ENCODE measurements at places on chromosomes 4 and X. TPM values are rescaled to one million over a fixed set of nuclear protein-coding genes. Genes with fewer than 3 reads are reported as not detected.

Gene FAM149A
- total RNA-seq = 13.3 TPM

Gene IQCM
- not detected for total RNA-seq

Gene CLDN22
- total RNA-seq = not detected

Gene SLC4A4
- total RNA-seq = 18.8 TPM

Gene STAP1
- 3.4 TPM for total RNA-seq

Gene HADH
- total RNA-seq = 48.2 TPM

Gene SRPK3
- not detected for total RNA-seq

Gene CXCL3
- total RNA-seq = 12.1 TPM

Gene SSX7
- not detected for total RNA-seq

Gene EXOC1L
- total RNA-seq = not detected

Gene NDNF
- total RNA-seq = 108 TPM

Gene GPR143
- total RNA-seq = 0.47 TPM

Gene CDKL2
- 20.9 TPM for total RNA-seq

Gene CRMP1
- 6.2 TPM for total RNA-seq

Gene USP17L24
- not detected for total RNA-seq

DNA sequence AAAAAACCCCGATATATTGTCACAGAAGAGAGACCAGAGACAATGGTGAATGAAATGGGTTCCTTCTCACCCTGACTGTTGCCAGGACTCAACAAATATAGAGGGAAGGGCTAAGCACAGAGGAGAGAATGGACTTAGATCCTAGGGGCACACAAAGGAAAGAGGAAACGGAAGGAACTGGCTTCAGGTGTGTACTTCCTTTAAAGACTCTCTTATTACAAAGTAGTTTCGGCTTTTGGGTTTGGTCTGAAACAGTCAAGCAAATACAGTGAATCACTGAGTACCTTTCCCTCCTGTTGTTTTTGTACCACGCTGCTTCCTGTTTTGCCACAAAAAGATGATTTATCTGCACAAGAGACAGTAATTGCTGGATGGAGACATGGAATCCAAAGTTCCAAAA, 46.1 kb upstream of the S100G start:
- H3K36me3 ChIP-seq = no peaks in the 10 kb centered on the region
- no peaks in the 10 kb centered on the region for H3K4me1 ChIP-seq
- no peak overlapping the region for H3K4me3 ChIP-seq
- no peak overlapping the region for H3K27ac ChIP-seq
- no peak for DNase-seq

DNA sequence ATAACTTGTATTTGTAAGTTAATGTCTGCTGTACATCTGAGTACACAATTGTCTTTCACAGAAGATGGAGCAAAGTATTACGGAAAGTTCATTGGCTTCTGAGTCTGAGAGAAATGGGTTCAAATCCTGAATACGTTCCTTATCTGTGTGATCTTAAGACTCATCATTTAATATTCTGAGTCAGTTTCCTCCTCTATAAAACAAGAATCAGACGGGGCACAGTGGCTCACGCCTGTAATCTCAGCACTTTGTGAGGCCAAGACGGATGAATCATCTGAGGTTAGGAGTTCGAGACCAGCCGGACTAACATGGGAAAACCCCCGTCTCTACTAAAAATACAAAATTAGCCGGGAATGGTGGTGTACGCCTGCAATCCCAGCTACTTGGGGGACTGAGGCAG, 57.8 kb downstream of the APBB2 start:
- no peak overlapping the region for H3K4me3 ChIP-seq
- H3K36me3 ChIP-seq = no peaks in the 10 kb centered on the region
- H3K27me3 ChIP-seq = no peaks in the 10 kb centered on the region
- H3K27ac ChIP-seq = no peak overlapping the region
- DNase-seq = no peak
- H3K4me1 ChIP-seq = peaks cover 29% of the 10 kb centered on the region

- no peak for DNase-seq
- H3K36me3 ChIP-seq = no peaks in the 10 kb centered on the region
- H3K27me3 ChIP-seq = no peaks in the 10 kb centered on the region
Measured at GRCh38 chrX:125998432-125998831, 167.7 kb downstream of the DCAF12L2 start.

- H3K4me1 ChIP-seq = no peaks in the 10 kb centered on the region
- no peak for DNase-seq
- H3K36me3 ChIP-seq = no peaks in the 10 kb centered on the region
Measured at GRCh38 chrX:31331928-31332327, 260.1 kb upstream of the FTHL17 start.

DNA sequence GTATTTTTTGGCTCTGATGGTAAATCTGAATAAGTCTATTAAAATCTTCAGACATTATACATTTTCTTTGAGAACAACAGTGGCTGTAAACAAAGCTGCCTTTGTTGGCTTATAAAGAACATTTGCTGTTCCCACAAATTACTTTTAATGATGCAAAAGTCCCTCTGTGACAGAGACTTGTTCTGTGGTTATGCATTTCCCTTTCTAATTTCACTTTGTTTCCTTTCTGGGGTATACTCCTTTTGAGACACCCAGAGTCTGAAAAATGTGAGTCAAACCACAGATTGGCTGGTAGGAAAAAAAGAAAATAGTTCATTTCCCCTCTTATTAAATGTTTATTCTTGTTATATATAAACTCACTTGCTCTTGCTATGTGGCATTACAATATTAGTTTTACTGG, 402.4 kb downstream of the PACRGL start:
- H3K36me3 ChIP-seq = no peaks in the 10 kb centered on the region
- no peak for DNase-seq
- no peaks in the 10 kb centered on the region for H3K4me1 ChIP-seq

- no peak overlapping the region for H3K4me3 ChIP-seq
- H3K27me3 ChIP-seq = no peaks in the 10 kb centered on the region
- H3K4me1 ChIP-seq = peaks cover 8% of the 10 kb centered on the region
- no peak for DNase-seq
Measured at GRCh38 chr4:25310066-25310802, 2.3 kb upstream of the ZCCHC4 start.

- DNase-seq = no peak
- H3K36me3 ChIP-seq = no peaks in the 10 kb centered on the region
- H3K27ac ChIP-seq = no peak overlapping the region
- H3K4me1 ChIP-seq = no peaks in the 10 kb centered on the region
- no peaks in the 10 kb centered on the region for H3K27me3 ChIP-seq
Measured at GRCh38 chrX:30212172-30212571, 3.2 kb upstream of the MAGEB2 start.

DNA sequence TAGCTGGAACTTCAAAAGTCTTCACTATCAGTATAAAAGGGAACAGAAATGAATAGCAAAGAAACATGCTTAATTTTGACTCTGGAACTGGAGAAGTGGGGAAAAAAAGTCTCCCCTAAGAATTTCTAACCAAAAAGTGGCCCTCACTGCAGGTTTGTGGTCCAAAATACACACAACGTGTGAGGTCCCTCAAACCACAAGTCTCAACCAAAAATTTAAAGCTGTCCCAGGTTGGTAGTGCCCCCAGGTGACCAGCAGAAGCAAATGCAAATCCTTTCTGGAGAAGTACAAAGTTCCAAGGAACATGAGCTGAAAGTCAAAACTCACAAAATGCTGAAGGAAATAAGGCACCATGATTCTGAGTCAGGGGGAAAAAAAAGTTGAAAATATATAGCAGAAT, 23.6 kb upstream of the VAMP7 start:
- H3K4me1 ChIP-seq = no peaks in the 10 kb centered on the region
- no peaks in the 10 kb centered on the region for H3K27me3 ChIP-seq
- no peak for DNase-seq
- no peaks in the 10 kb centered on the region for H3K36me3 ChIP-seq
- H3K4me3 ChIP-seq = no peak overlapping the region
- H3K27ac ChIP-seq = no peak overlapping the region

DNA sequence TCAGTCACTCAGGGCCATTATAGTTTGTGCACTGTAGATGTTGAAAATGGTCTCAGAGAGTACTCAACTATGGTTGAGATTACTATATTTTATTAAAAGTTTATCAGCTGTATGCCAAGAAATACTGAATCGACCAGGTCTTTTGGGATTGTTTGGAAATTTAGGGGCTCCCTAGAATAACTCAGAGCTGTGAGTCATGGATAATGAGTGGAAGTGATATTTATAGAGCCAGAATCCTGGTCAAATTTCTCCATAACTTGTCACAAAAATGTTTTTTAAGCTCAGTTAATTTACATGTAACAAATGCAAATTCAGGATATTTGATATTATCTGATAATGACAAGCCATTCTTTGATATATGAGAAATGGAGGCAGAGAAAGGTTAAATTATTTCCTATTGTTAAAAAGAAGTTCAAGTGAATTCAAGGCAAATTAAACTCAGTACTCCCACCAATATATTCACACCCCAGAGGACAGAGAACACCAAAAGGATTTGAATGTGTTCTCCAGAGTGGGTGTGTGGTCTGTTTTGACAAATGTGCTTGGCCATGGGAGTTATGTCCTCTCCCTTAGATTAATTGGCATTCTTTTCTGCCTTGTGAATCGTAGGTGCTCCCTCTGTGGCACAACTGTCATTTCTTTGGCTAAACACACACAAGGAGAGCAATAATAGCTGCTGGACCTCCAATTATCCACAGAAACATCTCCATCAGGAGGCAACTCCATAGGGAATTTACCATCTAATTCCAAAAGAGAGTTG, 37.7 kb downstream of the ARHGAP24 start:
- no peak for DNase-seq
- H3K4me3 ChIP-seq = no peak overlapping the region
- H3K27ac ChIP-seq = no peak overlapping the region
- H3K4me1 ChIP-seq = peaks cover 8% of the 10 kb centered on the region

DNA sequence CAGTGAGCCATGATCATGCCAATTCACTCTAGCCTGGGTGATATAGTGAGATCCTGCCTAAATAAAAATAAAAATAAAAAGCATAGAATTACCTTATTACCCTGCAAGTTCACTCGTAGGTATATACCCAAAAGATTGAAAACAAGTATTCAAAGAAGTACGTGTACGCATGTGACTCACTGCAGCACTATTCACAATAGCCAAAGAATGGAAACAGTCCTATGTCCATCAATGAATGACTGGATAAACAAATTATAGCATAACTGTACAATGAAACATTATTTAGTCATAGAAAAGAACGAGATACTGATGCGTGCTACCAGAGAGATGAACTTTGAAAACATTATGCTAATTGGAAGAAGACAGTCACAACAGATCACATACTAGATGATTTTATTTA, 204.6 kb upstream of the DIAPH2 start:
- H3K4me3 ChIP-seq = no peak overlapping the region
- no peaks in the 10 kb centered on the region for H3K4me1 ChIP-seq
- H3K27me3 ChIP-seq = no peaks in the 10 kb centered on the region
- no peak for DNase-seq

- no peak overlapping the region for H3K4me3 ChIP-seq
- H3K4me1 ChIP-seq = peaks cover 6% of the 10 kb centered on the region
- no peaks in the 10 kb centered on the region for H3K36me3 ChIP-seq
- no peak overlapping the region for H3K27ac ChIP-seq
- DNase-seq = no peak
Measured at GRCh38 chr4:10526429-10527222, 69.4 kb upstream of the ZNF518B start.

DNA sequence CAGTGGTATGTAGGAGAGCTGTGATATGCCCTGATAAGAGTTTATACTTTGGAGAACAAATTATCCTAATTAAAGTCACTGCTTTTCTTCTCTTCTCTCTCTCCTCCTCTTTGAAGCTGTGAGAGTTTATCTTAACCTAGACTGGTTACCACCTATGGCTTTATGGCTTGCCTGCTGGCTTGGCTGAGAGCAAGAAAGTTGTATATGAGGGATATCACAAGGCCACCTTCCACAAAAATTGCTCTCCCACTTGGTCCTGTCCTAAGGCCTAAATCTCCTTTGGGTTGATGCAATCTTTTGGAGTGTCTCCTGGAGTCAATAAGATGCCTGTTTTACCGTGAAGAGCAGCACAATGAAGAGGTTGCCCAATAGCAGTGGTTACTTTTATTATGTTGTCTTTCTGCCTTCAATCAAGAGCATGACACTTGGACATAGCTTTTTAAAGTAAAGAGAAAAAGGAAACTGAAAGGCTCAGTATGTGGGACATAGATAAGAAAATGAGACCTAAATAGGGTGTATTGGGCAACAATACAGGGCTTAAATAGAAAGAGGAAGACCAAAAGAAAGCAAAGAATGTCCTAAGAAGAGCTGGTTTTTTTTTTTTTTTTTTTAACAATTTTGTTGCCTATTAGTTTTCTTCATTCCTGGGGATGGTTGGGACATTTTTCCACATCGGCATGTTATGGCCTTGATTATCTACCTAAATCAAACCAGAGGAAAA, 9.2 kb downstream of the GUCY1A1 start:
- peaks cover 16% of the 10 kb centered on the region for H3K4me1 ChIP-seq
- DNase-seq = no peak

DNA sequence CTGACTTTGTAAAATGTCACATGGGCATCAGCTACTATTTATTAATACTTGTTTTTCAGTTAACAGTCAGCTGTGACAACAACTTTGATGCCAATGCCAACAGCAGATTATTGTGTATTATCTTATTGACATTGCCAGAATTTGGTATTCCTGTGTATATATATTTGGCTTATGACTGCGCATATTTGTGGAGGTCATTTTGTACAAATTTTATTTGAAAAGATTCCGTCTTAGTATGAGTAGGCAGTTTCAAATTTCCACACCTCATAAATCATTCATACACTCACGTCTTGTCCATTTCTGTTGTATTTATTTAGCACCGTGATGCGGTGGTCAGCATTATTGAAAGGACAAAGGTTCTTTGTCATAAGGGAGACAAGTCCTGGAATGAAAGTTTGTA, 558.2 kb upstream of the NDST4 start:
- H3K27ac ChIP-seq = no peak overlapping the region
- no peaks in the 10 kb centered on the region for H3K4me1 ChIP-seq
- H3K36me3 ChIP-seq = no peaks in the 10 kb centered on the region
- H3K4me3 ChIP-seq = no peak overlapping the region
- DNase-seq = no peak

GRCh38 chr4:143341186-143341755, 4.6 kb downstream of the GAB1 start:
- H3K36me3 ChIP-seq = no peaks in the 10 kb centered on the region
- no peak overlapping the region for H3K27ac ChIP-seq
- no peak overlapping the region for H3K4me3 ChIP-seq
- no peaks in the 10 kb centered on the region for H3K27me3 ChIP-seq
- H3K4me1 ChIP-seq = peaks cover 48% of the 10 kb centered on the region

- no peak overlapping the region for H3K27ac ChIP-seq
- no peaks in the 10 kb centered on the region for H3K36me3 ChIP-seq
- DNase-seq = no peak
Measured at GRCh38 chrX:137062915-137063617, 29.3 kb upstream of the GPR101 start.

Measured in lower lobe of right lung (tissue), 2 donors.